ENCODE measurements at places on chromosomes 1 and 21.

- DNase-seq, result no peak
These were observed 74.3 kb downstream of the SDC3 start for GRCh38 chr1:30834253-30834652.

DNA sequence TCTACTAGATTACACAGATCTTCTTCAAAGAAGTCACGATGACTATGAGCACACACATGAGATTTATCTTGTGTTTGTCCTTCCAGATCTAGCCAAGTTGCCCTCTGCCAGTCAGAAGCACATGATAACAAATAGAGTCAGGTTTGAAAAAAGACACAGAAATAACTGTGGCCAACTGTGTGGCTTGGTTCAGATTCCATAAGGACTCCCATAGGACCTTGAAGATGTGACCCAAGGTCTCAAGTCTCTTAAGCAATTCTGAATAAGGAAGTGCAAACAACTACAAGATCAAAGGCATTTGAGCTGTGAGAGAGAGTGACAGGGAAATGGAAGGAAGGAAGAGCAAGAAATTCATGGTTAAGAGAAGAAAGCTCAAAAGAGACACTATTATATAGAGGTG is 194.0 kb downstream of the PLPP3 start:
- DNase-seq, result no peak

GRCh38 chr1:83794384-83794783 is 204.5 kb downstream of the TTLL7 start:
- no peak for DNase-seq

DNA sequence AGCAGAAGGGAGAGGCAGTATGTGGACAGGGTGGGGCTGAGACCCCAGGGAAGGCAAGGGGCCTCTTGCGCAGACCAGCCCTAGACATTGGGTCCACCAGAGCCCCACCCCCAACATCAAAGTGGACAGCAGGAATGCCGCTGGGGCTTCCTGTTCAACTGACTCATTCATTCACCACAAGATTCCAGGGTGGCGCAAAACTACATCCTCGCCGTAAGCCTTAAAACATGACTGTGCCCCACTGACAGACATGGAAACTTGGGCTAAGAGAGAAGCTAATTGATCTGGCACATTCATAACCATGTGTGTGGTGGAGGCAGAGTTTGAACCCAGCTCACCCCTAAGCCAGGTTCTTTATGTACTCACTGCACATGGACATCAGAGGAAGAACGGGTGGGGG is 14.0 kb downstream of the COL16A1 start:
- DNase-seq, result peak; percentile 44

DNA sequence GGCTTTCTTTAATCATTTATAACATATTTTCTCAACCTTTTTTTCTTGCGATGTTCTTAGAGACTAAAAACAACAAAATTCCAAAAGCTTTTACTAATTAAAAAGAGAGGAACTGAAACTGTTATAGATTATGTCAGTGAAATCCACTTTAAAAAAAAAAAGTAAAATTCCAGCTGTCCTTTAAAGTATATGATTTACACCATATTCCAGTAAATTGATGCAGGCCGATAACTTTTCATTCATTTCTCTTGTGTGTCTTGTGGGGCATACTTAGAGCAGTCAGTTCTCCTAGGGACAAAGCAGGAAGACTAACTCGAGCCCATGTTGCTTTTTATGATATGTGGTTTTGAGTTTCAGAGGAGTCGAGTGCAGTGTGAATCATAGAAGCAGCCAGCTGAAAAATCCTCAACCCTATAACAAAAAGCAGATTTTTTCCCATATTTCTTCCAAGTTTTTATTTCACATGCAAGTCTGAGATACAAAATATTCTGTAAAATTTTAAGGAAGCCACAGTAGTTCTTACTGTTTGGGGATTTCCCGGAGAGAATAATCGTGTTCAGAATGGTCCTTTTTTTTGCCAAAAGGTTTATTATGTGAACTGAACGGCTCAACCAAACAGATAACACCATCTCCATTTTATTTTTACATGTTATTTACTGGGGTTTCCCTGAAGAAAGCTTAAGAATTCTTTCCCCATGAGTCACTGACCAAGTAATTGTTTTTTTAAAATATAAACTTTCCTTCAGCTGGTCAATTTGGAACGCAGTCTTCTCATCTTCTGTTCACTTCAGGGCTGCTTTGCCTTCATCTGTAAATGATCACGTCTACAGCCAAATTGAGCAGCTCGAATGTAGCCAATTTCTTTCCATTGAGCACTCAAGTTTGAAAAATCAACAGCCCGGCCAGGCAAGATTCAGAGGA is 77.0 kb upstream of the C1orf105 start:
- DNase-seq, result peak; percentile 80

DNA sequence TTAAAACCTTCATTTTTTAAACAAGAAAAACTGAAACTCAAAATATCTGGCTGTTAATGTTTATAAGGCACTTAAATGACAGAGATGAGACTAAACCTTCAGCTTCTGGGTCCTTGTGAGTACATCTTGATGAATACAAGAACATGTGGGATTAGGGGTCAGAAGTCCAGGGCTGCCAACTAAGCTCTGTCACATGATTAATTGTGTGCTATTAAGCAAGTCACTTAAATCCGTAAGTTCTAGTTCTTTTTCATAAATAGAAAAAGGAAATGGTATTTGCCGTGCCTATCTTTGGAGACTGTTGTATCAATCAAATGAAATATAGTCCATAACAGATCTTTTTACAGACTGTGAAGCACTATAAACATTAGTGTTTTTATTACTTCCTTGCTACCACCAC is 43.2 kb upstream of the KCTD3 start:
- peak; percentile 26 for DNase-seq

- no peak for DNase-seq
These were observed 22.7 kb downstream of the CCN1 start for GRCh38 chr1:85603086-85603880.

GRCh38 chr1:3858231-3858981 is 1.1 kb downstream of the DFFB start:
- DNase-seq, result peak; percentile 8

GRCh38 chr1:154945962-154946850 is 9.7 kb upstream of the PMVK start:
- no peak for DNase-seq

DNA sequence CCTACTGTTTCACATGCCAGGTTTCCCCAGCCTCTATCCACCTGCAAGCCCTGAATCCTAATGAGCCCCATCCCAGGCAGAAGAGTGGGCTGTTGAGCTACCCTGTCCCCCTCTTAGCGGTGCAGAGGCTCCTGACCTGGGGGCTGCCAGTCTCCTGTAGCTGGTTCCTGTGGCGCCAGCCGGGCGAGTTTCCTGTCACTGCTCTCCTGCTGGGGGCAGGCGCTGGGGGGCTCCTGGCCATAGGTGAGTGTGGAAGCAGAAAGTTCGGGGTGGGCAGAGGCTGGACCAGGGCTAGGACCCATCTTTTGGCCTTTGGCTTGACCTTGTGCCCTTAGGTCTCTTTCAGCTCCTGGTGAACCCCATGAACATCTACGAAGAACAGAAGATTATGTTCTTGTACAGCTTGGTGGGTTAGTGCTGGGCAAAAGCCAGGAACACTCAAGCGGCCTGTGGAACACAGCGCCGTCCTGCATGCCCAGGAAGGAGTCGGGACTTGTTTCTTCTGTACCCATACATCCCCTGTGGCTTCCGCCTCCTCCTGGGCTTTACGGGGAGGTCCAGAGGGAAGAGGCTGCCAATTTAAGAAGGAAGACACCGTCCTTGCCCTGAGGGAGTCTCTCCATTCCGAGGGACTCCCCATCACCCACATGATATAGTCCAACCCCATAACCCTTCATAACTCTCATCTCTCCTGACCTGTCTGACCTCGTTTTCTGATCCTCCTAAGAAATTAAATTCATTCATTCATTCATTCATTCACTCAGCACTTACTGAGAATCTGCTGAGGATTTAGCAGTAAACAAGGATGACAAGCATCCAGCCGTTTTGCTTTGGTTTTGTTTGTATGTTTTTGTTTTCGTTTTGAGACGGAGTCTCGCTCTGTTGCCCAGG is 939 bp downstream of the DCST1 start:
- DNase-seq, result no peak

DNA sequence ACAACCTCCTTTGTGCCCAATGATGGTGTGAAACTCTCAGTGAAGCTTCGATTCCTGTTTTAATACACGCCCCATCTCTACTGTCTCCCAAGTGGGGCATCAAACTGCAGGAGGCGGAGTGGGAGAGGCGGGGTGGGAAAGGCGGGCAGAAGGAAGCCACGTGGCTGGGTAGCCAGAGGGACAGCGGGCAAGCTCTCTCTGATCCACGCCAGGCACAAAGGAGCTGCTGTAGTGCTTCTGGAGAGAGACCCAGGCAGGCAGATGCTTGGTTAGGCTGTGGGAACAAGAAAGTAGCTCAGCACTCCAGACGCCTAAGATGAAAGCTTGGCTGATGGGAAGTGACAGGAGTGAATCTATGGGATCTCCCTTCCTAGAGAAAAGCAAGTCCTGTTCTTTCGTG is 25.7 kb downstream of the TRIM67 start:
- DNase-seq, result no peak

DNA sequence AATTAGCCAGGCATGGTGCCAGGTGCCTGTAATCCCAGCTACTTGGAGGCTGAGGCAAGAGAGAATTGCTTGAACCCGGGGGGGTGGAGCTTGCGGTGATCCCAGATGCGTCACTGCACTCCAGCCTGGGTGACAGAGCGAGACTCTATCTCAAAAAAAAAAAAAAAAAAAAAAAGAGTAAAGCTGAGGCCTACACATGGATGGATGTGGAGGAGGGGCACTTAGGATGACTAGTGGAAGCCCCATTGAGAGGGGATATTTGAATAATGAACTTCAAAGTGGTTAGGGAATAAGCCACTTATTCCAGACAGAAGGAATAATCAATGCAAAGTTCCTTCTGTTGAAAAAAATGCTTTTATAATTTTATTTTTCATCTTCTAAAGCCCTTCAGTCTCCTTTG is 51.4 kb downstream of the PTBP2 start:
- DNase-seq, result no peak

- no peak for DNase-seq
These were observed 57.5 kb downstream of the KCNT2 start for GRCh38 chr1:196550731-196551130.

DNA sequence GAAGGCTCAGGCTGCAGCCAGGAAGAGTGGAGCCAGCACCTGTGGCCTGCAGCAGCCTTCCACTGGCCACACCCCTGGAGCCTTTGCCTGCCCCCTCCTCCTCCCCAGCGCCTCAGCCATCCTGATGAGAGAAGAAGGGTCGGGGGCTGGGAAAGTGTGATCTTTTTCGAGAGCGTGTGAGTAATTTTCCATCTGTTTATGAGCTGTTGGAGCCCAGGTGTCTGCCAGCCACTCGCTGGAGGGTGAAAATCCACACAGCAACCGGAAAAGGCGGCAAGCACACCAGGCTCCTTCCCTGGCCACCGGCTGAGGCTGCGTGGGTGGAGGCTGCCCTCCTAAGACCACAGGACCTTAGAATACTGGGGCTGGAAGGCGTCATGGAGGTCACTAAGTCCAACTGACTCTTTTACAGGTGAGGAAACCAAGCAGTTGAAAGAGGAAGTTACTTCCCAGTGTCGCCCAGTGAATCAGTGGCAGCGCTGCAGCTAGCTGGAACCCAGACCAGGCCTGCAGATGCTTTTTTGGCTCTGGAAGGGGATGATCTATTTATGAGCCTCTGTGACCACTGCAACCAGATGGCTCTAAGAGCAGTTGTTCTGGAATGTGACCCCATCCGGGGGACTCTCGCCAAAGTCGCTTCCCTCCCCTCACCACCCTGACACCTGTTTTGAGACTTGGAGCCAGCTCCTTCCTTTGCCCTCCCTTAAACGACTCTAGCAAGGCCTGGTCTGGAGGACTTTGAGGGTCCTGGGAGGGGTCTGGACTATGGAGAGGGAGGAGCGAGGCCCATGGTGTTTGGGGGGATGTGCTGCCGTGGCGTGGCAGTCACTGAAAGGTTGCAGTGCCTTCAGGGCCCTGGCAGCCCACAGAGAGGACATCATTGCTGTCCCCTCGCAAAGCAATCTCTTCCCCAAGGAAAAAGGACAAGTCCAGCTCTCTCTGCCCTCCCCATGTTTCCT is 54.5 kb downstream of the LGR6 start:
- no peak for DNase-seq

DNA sequence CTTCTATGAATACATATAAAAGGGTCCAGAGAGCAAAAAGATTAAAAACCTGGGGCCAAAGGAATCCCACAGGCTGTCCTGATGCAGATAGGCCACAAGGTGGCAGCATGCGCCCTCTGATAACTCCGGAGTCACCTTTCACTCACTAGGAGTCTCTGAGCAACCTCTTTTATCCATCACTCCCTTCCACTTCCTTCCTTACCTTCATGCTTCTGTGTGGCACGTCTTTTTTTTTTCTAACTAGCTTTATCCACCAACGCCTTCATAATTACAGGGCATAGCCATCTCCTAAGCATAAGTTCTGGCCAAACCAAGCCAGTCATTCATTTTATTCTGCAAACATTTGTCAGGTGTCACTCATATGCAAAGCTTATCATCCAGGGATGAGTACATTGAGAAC is 3.9 kb upstream of the PGLYRP4 start:
- DNase-seq, result peak; percentile 42

- no peak for DNase-seq
These were observed 147.9 kb downstream of the MRPL39 start for GRCh38 chr21:25459365-25459764.

DNA sequence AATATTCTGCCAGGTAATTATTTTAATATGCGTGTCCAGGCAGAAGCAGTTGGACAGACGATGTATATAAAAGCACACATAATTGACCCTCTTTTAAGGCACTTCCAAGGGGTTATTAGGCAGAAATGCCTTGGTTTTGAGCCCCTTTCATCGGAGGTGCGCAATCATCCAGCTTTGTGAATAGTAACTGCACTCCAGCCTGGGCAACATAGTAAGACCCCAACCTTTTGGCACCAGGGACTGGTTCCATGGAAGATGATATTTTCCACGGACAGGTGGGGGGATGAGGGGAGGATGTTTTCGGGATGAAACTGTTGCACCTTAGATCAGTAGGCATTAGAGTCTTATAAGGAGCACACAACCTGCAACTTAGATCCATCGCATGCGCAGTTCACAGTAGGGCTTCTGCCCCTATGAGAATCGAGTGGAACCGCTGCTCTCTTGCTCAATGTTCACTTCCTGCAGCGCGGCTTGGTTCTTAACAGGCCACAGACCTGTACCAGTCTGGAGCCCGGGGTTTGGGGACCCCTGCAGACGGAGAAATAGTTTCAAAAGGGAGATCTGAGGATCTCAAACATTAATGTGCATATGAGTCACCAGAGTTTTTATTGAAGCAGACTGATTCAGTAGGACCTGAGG is 1.8 kb upstream of the MCOLN2 start:
- no peak for DNase-seq

- no peak for DNase-seq
These were observed 8.5 kb downstream of the TP53BP2 start for GRCh38 chr1:223837206-223837605.

- no peak for DNase-seq
These were observed 6.4 kb downstream of the PLPPR4 start for GRCh38 chr1:99270646-99271045.

- no peak for DNase-seq
These were observed 17.0 kb upstream of the RUNX3 start for GRCh38 chr1:24946861-24947658.
